Smooth muscle cell of the brain vasculature (primary cell): ENCODE measurements at places on chromosomes 11 and 22.

DNA sequence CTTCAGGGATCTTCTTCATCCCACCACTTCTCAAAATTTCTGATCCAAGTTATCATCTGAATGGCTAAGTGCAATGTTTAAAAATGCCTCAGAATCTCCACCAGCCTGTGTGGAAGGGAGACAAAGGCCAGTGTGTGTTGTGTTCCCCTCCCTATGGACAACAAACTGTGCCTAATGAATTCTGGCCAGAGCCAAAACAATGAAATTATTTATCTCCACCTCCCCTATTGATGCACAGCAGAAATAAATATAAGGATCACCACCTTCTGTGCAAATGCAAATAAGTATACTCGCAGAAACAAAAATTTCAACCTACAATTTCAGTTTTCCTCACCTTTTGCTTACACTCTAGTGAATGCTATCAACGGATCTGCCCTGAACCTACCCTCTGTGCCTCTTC is 75.8 kb downstream of the GAB2 start:
- no peak for DNase-seq

GRCh38 chr11:45896422-45896984 is 10.6 kb downstream of the FREY1 start:
- DNase-seq, result no peak

DNA sequence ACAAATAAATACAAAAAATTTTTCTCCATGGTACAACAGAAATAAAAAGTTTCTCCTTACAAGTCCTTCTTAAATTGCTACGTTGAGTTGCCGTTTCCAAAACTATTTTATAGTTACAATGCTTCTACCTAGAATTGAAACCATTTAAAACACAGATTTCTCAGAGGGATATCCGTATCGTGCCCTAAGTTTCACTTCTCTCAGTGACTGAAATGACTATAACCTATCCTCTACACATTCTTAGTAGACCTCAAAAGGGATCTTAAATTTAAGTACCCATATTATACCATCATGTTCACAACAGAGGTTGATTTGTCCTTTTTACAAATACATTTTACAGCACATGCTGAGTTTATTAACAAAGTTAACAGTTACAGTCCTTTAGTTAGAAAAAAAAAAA is 44.1 kb downstream of the USP28 start:
- no peak for DNase-seq

- DNase-seq, result peak; percentile 4
These were observed 59.6 kb upstream of the PAX6 start for GRCh38 chr11:31870609-31871309.

DNA sequence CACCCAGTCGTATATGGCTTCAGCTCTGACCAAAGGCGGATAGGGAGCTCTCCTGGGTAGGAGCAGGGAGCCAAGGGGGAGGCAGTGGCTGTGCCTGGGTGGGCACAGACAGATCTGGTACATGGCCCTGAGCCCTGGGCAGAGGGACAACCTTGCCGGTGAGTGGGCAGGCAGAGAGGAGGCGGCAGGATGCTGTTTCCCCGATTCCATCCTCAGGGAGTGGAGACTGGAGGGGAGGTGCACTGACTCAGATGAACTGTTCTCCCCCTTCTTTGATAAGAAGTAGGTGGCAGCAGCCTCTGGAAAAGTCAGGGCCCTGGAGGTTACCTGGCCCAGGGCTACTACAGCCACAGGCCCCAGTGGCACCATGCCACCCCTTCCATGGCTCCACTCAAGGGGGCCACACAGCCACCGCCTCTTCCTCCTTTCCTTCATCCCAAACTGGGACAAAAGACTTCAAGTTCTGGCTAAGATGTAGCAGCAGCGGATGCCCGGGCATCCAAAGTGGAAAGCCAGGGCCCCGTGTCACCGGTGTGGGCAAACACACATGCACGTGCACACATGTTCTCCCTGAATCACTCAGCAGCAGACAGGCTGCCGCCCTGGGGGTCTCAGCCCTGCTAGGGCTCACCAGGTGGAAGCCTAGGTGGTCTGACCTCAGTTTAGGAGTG is 13.4 kb downstream of the CXCR5 start:
- DNase-seq, result no peak

GRCh38 chr11:12497431-12497830 is 120.1 kb downstream of the PARVA start:
- no peak for DNase-seq

DNA sequence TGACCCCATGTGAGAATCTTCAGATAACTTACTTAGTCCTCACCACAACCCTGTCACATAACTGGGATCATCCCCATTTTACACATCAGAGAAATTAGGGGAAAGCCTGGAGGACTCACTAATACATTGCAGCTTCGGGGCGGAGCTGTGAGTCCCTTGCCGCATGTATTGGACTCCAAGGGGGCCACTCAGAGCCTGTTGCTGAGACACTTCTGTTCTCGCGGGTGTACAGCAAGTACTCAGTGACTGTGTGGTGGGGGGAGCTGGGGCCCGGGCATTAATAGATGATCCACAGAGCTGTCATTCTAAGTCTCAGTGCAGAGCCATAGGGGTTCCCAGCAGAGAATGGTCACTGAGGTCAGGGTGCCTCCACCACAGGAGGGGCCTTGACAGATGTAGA is 13.5 kb downstream of the OAF start:
- no peak for DNase-seq

DNA sequence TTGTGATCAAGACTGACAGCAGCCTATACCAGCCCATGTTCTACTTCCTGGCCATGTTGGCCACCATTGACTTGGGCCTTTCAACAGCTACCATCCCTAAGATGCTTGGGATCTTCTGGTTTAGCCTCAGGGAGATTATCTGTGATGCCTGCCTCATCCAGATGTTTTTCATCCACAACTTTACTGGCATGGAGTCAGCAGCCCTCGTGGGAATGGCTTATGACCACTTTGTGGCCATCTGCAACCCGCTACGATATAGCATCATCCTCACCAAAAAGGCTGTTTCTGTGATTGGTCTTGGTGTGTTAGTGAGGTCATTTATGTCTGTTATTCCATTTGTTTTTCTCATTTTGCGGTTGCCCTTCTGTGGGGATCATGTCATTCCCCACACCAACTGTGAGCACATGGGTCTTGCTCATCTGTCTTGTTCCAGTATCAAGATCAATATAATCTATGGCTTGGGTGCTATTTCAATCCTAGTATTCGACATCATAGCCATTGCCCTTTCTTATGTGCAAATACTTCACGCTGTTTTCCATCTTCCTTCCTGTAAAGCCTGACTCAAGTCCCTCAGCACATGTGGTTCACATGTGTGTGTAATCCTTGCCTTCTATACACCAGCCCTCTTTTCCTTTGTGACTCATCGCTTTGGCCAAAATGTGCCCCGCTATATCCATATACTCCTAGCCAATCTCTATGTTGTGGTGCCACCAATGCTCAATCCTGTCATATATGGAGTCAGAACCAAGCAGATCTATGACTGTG is 23.6 kb downstream of the OR52E1 start:
- DNase-seq, result no peak

DNA sequence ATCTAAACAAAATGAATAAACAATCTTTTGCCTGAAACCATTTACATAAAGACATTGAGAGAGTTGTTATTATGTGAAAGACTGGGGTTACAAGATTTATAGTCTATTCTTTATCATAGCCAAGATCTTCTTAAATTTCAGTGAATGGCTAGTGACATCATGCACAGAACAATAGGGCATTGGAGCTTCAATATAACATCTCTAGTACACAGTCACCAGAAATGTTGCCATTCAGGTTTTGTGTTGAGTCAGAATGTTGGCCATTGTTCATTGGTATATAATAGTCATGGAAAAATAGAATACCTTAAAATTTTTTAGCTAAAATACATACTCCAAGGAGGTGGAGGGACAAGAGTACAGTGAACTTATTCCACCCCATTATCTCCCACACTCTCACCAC is 44.3 kb downstream of the SLC5A12 start:
- DNase-seq, result no peak

- no peak for DNase-seq
These were observed 18.2 kb downstream of the P2RY2 start for GRCh38 chr11:73236205-73236765.

DNA sequence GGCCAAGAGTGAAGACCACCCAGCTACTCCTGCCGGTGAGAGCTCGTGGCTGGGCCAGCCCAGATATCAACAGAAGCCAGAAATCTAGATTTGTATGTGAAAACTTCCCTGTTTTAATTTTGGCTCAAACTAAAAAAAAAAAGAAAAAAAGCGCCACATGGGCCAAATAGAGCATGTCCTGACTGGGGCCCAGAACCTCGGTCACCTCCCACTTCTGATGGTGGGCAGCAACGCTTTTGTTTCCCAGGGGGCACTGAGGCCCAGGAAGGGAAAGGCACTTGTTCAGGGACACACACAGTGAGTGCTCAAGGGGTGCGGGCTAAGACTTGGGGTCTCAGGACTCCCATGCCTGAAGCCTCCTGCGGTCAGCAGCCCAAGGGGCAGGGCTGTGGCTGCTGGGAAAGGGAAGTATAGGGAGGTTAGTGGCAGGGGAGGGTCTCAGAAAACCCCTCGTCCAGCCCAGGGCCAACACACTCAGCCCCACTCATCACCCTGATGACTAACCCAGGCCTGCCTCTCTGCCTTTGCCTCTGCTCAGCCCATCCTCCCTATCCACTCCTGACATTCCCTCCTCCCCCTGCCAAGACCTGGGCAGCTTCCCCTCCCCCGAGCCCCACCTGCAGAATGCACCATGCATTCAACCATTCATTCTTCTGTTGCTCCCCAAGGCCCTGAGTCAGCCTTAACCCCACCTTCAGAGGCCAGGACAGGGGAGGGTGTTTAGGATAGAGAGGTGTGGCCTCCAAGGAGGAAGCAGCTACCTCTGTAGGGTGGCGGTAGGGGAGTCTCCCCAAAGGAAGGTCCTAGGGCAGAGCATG is 30.0 kb upstream of the TCF20 start:
- no peak for DNase-seq
